ENCODE measurements at places on chromosomes 7 and 10.

GRCh38 chr7:157963526-157963925 is 624.1 kb downstream of the PTPRN2 start:
- DNase-seq = no peak

DNA sequence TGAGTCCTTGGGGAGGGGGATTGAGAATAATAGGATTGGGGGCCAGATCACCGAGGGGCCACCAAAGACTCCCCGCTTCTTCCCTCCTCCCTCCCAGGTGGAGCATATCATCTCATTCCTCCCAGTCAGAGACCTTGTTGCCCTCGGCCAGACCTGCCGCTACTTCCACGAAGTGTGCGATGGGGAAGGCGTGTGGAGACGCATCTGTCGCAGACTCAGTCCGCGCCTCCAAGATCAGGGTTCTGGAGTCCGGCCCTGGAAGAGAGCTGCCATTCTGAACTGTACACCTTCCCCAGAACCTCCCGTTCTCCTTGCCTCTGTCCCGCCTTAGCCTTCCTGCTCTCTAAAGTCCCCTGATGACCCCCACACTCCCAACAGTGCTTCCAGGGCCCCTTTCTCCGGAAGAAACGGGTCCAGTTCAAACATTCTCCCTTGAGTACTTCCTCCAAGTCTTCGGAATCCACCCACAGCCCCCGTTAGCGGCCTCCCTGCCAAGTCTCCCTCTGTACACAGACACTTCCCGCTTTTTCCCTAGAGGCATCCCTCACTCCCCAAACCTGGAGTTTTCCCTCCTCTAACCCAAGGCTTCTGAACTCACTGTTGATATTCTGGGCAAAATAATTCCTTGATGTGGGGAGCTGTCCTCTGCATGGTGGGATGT is 4.1 kb downstream of the FBXO24 start:
- no peak for DNase-seq

DNA sequence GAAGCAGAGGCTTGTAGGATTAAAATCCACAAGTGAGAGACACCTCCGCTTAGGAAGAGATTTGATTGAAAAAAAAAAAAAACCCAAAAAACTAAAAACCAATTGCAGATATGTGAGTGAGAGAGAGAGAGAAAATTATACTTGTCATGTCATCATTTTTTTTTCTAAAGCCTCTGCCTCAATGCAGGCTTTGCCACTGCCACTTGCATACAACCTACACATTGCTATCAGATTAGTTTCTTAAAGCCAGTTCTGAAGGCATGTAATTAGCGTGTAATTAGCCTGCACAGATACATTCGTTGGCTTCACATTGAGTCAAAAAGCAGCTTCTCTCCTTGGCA is 86.1 kb upstream of the MTPN start:
- peak; percentile 50 for DNase-seq

- peak; percentile 85 for DNase-seq
Measured at GRCh38 chr7:113092762-113093161, 6.1 kb upstream of the GPR85 start.

DNA sequence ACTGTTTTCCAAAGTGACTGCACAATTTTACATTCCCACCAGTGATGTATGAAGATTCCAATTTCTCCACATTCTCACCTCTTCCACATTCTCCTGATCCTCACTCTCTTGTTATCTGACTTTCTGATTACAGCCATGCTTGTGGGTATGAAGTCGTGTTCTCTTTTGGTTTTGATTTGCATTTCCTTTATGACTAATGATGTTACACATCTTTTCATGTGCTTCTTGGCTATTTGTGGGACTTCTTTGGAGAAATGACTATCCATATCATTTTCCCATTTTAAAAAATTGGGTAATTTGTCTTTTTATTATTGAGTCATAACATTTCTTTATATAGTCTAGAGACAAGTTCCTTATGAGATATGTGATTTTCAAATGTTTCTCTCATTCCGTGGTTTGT is 10.5 kb upstream of the GIMAP8 start:
- DNase-seq = no peak

Data from NCI-H82 (cell line).